ENCODE measurements at places on chromosomes 5 and 9.

DNA sequence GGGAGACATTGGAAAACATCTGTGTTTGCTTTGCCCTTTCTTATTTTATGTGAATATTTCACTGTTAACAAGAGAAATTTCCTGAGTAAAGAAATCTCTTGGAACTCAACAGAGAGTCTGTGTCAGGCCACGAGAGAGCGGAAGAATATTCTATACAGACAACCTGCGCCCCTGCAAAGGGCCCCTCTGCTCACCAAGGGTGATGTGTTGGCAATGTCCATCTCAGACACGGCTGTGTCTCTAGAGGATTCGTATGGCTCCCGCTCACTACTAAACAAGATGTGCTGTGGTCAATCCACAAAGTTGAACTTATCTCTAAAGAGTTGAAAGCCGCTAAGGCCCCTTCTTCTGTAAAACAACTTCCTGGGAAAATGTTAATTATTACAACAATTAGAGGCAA lies 241.0 kb upstream of the IRX1 start:
- DNase-seq = no peak

- peak; percentile 60 for DNase-seq
Measured at GRCh38 chr5:140372971-140373487, 13.0 kb downstream of the SLC4A9 start.

- DNase-seq = peak; percentile 63
Measured at GRCh38 chr9:71909887-71910649, 925 bp downstream of the ABHD17B start.

GRCh38 chr5:103369125-103370120 lies 110.9 kb downstream of the MACIR start:
- DNase-seq = no peak

DNA sequence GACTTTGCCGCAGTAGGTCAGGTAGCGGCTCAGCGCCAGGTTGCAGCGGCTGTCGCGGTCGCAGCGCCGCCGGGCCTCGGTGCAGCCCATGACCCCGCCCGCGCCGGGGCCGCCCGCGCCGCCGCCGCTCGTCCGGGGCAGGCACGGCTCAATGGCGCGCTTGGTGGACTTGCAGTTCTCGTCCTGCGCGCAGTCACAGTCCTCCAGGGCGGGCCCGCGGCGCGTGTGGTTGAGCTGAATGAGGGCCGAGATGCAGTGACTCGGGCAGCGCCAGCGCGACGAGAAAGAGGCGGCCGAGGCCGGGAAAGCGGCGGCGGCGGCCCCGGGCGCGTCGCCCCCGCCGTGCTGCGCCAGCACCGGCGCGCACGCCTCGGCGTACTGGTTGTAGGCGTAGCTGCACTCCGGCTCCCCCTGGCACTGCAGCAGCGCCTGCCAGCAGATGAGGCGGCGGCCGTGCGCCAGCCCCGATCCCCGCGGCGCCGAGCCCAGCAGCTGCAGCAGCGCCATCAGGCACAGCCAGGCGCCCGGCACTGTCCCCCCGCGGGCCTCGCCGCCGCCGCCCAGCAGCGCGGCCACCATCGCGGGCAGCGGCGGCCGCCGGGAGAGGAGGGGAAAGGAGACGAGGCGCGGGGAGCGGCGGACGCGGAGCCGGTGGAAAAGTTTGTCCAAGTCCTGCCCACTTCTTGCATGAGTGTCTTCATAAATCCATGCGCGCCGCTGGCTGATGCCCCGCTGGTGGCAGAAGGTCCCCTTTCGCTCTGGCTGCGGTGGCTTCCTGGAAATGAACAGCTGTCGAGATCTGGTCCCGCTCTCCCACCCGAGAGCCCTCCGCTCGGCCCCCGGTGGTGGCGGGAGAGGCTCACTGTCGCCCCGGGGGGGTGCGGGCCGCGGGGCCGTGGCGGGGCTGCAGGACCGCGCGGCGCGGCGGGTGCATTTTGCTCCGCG lies 833 bp downstream of the GAS1 start:
- DNase-seq = peak; percentile 81

DNA sequence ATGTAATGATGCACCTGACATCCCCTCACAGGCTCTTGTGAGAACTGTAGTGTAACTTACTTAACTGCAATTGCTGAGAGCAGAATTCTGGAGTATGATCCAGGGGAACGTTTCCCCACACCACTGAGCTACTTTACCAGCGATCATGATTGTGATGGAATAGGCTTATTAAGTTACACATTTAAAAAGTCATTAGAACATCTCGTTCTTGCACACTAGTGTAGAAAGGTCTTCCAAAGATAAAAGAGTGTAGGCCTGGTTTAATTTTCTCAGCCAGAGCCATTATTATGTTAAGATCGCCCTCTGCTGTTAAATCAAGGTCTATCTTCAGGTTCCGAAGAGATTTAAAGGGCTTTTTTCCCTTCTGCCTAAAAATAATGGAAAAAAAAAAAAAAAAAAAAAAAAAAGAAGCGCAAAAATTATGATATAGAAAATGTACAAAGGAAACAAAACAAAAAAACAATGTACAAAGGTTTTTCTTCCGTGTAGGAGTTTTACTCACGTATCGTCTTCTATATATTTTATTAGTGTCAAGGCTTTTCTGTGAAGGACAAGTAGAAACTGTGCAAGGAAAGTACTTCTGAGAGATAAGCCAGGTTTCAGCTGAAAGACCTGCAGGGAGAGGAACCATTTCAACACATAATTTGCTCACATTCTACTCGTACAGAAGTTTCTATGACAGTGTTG lies 18.6 kb upstream of the MOB3B start:
- DNase-seq = no peak

GRCh38 chr5:171849585-171850323 lies 64.1 kb downstream of the SMIM23 start:
- no peak for DNase-seq

DNA sequence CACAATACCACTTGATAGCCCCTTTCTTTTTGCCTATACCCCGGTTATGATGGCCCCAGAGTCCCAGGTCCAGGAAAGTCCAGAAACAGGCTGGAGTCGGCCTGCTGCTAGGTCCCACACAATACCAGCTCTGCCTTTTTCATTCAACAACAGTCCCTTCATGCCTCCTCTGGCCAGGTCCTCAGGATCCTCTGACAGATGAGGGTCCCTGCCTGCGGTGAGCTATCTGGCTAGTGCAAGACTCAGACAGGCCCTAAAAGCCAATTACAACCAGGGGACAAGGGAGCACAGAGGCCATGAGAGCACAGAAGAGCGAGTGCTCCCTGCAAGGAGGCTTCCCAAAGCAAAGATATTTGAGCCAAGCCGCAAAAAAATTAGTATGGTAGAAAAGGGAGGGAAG lies 84.8 kb upstream of the ZBTB43 start:
- peak; percentile 13 for DNase-seq

GRCh38 chr5:152804179-152804578 lies 399.1 kb upstream of the NMUR2 start:
- no peak for DNase-seq

GRCh38 chr5:54443270-54443669 lies 12.2 kb upstream of the HSPB3 start:
- no peak for DNase-seq

DNA sequence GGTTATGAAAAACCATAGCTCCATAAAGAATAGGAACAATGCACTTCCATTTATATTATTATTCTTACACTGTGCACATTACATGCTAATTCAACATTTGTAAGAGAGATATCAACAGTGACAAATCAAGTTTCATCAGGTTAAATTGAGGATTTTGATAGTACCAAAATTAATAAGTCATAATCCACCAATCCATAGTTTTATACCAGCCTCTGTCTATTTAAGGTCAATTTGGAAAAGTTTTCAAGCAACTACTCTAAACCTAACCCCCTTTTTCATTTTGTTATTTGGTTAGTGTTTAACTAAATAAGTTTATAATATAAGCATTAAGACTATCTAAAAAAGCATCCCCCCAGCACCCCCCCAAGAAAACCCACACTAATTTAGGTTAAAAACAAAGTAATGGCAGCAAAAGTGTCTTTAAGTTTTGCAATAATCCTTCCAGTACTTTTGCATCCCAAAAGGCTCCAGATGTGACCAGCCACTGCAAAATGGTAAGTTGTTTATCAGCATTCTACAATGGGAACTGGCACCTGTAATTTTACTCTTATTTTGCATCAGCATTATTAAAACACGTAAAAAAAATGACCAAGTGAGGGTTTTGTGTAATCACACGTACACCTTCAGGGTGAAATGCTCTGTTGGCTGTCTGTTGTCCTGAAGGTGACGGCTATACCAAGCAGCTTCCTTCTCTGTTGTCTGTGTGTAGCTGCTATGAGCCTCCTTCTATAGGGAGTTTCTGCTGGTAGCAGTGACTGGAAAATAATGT lies 36.8 kb upstream of the SSBP2 start:
- no peak for DNase-seq

GRCh38 chr5:73152411-73153388 lies 20.3 kb upstream of the TMEM174 start:
- no peak for DNase-seq

DNA sequence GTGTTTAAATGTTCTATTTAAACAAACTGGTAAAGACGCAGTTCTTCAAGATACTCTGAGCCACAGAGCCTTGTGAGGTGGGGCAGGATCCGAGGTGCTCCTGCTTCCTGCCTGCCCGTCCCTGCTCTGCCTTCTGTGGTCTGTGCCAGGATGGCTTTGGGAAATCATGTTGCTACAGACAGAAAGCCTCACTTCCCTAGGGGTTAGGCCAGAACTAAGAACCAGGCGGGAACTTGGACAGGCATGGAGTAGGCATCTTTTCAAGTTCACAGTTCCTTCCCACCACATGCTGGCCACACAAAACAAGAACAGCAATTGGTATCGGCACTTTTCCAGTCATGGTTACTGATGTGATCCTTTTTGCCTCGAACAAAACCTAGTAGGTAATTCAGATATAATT lies 67.7 kb upstream of the SPOCK1 start:
- no peak for DNase-seq

- no peak for DNase-seq
Measured at GRCh38 chr5:167982-168660, 23.2 kb upstream of the LRRC14B start.

DNA sequence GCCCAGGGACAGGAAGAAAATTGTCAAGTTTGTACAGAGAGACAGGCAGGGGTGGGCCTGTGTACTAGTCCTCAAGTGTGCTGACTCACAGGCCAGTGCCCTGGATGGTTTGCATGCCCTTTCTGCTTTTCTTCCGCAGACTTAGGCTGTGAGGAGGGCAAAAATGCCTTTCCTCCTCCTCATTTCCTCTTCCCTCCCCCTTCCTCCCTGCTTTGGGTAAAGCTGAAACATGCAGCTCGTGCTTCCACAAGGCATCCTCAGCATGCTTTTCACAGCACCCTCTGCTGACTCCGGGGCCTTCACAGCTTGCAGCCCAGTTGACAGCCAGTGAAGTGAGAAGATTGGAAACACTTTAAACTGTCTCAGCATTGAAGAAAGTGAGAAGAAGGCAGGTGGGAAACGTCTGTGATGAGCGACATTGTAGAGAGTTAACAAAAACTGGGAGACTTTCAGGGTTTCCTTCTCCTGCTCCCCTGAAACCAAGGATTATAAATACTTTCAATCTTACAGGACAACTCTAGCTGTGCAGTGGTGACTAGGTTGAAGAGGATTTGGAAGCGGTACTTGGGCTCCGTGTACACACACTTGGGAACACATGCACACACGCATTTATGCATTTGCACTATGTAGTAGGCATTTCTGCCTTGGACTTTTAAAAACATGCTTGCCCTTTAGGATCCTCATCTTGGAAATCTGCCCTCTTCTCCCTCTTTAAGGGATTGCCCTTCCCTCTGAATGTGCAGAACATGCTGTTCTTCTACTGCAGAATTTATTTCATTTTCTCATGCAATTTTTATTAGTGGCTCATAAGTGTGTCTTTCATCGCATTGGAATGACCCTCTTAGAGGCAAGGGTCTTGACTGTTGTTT lies 138.8 kb downstream of the GRIA1 start:
- no peak for DNase-seq

DNA sequence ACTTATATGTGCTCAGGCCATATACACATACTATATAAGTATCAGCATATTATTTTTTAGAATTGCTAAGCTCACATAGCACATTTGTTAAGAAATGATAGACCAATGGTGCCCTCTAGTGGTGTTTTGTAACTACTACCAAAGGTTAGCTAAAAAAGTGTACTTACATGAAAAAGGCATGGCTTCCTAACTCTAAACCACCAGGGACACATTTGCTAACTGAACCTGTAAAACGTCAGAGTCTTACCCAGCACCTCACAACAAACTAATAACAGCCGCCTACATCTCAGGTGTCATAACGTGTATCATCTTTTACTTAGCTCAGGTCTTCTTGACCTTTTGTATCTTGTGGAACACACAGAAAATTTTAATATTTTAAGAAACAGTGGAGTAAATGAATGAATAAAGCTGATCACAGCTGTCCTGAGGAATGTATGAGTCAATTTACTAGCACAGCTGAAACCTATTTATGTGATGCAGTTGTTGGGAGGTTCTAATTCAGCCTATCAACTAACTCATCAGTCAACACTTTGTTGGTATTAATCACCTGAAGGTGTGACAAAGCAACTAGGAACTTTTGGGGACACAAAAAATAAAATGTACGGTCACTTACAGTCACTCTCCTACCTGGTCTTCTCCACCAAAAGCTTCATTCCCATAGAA lies 72.9 kb downstream of the BAAT start:
- DNase-seq = no peak

GRCh38 chr5:2797981-2798380 lies 46.5 kb upstream of the IRX2 start:
- no peak for DNase-seq

DNA sequence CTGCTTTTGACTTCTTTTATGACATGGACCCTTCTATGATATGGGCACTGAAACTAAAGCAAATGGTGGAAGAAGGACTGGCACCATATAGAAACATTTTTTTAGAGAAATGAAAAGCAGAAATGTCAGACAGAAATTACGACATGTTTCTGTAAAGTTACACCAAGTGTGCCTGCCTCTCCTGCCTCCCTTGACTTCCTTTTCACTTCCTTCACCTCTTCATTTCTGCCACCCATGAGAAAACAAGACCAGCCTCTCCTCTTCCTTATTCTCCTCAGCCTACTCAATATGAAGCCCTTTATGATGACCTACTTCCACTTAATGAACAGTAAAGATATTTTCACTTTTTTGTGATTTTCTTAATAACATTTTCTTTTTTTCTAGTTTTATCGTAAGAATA lies 44.5 kb downstream of the ERCC6L2 start:
- no peak for DNase-seq

GRCh38 chr9:136318776-136319241 lies 8.5 kb upstream of the GPSM1 start:
- DNase-seq = no peak

DNA sequence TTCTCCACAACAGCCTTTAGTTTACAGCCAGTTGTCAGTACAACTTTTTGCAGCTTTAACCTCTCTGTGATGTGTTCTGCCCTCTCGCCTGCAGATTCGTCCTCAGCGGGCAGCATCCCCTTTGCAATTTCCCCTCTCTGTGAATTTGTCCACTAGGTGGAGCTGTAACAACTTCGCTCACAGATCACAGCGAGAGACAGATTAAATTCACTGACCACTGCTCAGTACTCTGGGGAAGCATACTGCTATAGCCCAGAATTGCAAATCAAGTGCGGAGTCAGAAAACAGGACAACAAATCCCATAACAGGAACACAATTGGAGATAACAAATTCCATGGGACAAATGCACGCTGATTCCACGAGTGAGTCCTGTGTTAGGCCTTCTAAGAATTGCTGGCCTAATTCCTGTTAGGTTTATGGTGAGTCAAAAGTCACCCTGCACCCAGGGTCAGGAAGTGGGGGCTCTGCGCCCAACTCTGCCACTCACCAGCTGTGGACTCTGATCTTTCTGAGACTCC lies 2124.9 kb downstream of the MAT2B start:
- peak; percentile 28 for DNase-seq

GRCh38 chr5:167030500-167031120 lies 1260.8 kb upstream of the WWC1 start:
- DNase-seq = peak; percentile 8

All from activated CD4-positive, alpha-beta T cell treated with anti-CD3 and anti-CD28 coated beads for 36 hours (primary cell).